ELR (cell line): ENCODE measurements at places on chromosomes 6 and 20.

- DNase-seq: peak; percentile 63
Observed at GRCh38 chr6:41940759-41941279, 789 bp downstream of the CCND3 start.

DNA sequence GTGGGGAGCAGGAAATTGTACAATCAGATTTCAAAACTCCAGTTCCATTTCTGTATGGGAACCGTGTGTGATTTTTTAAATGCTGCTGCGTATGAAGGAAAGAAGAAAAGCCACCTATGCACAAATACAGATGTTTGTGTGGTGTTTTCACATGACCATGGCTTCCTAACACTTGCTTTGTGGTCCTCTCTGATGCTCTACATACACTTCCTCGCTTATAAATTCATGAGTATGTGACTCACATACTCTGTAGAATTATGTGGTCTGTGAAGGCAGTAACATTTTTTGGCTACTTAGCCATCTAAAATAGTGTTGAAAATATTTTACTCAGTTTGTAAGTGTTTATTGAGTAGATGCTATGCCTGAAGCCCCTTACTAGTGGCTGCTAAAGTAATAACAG lies 119.8 kb upstream of the PDE10A start:
- DNase-seq: no peak

DNA sequence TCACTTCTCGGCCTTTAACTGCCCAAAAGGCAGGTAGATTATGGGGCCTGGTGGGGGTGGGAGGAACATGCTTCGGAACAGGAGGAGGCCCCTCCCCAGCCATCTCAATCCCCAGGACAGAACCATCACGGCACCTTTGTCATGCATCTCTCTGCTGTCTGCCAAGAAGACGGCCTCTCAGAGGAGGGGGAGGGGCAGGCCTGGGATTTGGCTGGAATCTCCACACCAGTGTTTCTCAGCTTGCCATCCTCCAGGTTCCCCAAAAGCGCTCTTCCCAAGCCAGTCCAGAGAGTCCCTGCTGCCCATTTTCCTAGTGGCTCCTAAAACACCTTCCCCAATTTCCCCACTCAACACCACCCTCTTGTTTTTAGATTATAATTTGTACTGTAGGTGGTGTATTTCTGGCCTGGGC lies 2.5 kb upstream of the POU5F1 start:
- no peak for DNase-seq

GRCh38 chr20:49661560-49662329 lies 51.9 kb downstream of the B4GALT5 start:
- DNase-seq: no peak

DNA sequence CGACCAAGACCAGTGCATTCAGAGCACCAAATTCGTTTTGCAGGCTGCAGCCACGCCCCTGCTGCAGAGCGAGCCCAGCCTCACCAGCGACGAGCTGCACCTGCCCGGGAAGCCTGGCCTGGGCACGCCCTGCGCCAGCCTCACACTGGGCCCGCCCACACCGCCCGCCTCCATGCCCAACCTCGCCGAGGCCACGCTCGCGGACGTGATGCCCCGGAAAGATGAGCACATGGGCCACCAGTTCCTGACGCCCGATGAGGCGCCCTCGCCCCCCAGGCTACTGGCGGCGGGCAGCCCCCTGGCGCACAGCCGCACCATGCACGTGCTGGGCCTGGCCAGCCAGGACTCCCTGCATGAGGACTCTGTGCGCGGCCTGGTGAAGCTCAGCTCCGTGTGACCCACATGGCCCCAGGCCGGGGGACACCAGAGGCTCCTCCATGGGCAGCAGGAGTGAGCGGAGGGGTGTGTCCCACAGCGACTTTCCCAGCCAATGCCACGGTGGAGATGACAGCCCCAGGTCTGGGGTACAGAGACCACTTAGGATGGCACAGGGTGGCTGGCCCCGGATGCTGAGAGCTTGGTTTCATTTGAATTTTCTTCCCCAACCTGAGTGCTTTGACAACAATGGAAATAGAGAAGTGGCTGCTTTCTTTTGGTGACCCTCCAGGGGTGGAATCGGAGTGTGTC lies 150.2 kb upstream of the SNX9 start:
- DNase-seq: no peak

- DNase-seq: peak; percentile 46
Observed at GRCh38 chr20:9200196-9200595, 131.3 kb downstream of the PLCB4 start.

GRCh38 chr6:133854364-133855275 lies 34.3 kb upstream of the TCF21 start:
- no peak for DNase-seq

- DNase-seq: no peak
Observed at GRCh38 chr6:145866456-145867396, 52.1 kb upstream of the FBXO30 start.

DNA sequence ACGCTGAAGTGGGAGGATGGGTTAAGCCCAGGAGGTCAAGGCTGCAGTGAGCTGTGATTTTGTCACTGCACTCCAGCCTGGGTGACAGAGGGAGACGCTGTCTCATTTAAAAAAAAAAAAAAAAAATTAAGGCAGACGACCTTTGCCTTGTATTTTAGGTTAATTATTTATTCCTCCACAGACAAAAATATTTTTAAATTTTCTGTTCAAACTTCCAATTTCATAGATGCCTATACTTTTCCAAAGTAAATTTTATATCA lies 6.3 kb upstream of the SMIM28 start:
- no peak for DNase-seq
